ENCODE measurements at places on chromosomes 13 and 19. TPM values are rescaled to one million over a fixed set of nuclear protein-coding genes. Genes with fewer than 3 reads are reported as not detected.

Gene C19orf53
- total RNA-seq, result 144 TPM

Gene ELAVL1
- total RNA-seq, result 31.4 TPM

- no peak for DNase-seq
These were observed 86.9 kb downstream of the CRYL1 start for GRCh38 chr13:20438801-20439200.

Gene SWSAP1
- 2.0 TPM for total RNA-seq

Gene ZNF724
- total RNA-seq, result 4.9 TPM

Gene ZNF563
- 2.1 TPM for total RNA-seq

Gene ZSCAN4
- total RNA-seq, result not detected

DNA sequence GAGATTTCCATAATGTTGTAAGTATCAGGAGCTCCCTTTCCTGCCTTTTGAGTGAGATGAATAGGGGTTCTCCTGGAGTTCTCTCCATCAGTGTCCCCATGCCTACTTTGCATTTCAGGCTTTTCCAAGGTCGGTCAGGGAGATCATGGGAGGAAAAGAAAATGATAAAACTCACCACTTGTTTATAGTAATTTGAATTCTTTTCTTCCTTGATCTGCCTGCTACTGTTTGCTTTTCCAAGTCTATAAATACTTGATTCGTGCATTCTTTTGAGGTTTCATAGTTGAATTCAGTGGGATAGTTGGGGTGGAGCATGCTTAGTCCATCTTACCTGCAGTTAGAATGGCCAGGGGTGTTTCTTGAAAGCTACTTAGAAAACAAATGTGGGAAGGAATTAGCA, 51.5 kb downstream of the PCCA start:
- no peak for DNase-seq

GRCh38 chr19:46508206-46508605, 12.5 kb upstream of the PNMA8B start:
- no peak for DNase-seq

GRCh38 chr19:29528946-29529645, 3.3 kb downstream of the VSTM2B start:
- no peak for DNase-seq

DNA sequence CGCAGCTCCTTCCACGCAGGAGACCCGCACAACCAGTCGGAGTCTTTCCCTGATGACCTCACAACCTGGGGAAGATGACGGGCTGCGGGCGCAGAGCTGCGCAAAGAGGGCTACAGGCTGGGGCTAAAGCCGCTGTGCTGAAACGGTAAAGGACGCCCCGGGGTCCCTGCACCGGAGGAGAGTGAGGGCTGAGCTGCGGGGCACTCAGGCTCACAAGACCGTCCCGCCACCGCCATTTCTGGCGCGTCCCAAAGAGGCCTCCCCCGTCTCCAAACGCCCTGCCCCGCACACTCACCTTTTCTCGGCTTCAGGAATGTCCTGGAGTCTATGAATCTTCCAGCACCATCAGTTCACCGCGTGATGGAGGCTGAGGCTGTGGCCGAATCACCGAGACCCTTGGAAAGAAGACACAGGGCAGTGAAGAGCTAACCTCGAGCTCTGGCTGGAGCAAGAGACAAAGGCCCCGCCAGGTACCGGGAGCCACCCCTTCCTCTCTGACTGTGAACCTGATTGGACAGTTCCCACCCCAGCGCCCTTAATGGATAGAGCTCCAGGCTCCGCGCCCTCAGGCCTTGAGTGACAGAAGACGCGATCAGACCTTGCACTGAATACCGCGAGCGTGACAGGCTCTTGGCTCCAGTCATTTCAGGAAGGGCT, 41.8 kb upstream of the ZNF429 start:
- no peak for DNase-seq

Gene HIF3A
- 21.7 TPM for total RNA-seq

GRCh38 chr13:37884674-37885073, 15.1 kb upstream of the TRPC4 start:
- DNase-seq, result no peak

GRCh38 chr19:14165990-14166830, 29.8 kb upstream of the ASF1B start:
- DNase-seq, result no peak

- DNase-seq, result no peak
These were observed 24.7 kb downstream of the MAP2K2 start for GRCh38 chr19:4099041-4099764.

DNA sequence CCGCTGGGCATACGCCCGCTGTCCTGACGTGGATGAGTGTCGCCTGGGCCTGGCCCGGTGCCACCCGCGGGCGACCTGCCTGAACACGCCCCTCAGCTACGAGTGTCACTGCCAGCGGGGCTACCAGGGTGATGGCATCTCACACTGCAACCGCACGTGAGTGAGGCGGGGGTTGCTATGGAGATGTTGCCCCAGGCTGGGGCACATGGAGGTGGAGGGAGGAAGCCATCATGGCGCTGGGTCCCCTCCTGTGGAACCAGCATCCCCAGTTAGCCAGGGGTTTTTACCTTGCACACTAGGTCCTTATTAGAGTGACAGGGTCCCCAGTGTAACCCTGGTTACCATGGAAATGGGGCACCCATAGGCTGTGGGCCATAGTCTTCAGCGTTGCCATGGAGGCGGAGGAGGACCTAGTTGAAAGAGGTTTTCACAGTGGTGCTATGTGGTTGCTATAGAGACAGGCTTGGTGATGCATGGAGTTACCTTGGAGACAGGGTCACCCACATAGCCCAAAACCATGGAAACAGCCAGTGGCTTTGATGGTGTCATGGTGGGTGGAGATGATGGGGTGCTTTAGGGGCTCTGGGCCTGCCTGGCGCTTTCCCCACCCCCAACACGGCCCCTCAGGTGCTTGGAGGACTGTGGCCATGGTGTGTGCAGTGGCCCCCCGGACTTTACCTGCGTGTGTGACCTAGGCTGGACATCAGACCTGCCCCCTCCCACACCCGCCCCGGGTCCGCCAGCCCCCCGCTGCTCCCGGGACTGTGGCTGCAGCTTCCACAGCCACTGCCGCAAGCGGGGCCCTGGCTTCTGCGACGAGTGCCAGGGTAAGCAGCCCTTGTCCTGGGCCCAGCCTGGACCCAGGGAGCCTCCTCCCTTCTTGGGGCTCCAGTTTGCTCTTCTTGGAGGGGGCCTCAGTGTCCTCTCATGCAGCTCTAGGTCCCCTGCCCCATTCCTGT, 27.1 kb downstream of the MEGF8 start:
- DNase-seq, result no peak

- no peak for DNase-seq
These were observed 432.4 kb downstream of the SLITRK1 start for GRCh38 chr13:83449668-83450395.

Gene HCST
- total RNA-seq, result 57.0 TPM

Gene ZNF28
- 11.8 TPM for total RNA-seq

Gene PRRG2
- total RNA-seq, result 0.79 TPM

GRCh38 chr13:42189061-42189460, 82.9 kb upstream of the AKAP11 start:
- DNase-seq, result no peak

All from omental fat pad (tissue), 4 donors.